ENCODE measurements at places on chromosomes 2 and 18.

DNA sequence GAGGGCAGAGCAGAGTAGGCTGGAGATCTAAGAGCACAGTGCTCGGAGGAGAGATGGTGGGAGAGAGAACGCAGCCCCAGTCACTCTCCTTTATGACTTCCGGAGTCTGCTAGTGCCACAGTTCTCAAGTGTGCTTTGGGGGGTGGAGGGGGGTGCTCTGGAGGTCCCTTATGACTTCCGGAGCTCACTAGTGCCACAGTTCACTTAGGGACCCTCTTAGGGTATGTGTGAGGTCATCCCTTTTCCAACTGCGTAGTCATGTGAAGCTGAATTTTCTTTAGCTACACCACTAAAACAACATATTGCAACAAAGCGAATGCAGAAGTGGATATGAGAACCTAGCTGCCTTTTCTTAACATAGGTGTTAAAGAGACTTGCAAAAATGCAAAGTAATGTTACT lies 153.7 kb upstream of the KCTD1 start:
- DNase-seq = no peak

GRCh38 chr2:53744395-53745065 lies 23.1 kb upstream of the CHAC2 start:
- DNase-seq = no peak

GRCh38 chr2:1907291-1907690 lies 163.0 kb upstream of the PXDN start:
- DNase-seq = no peak

GRCh38 chr2:99190548-99190947 lies 9.6 kb downstream of the MRPL30 start:
- DNase-seq = no peak

DNA sequence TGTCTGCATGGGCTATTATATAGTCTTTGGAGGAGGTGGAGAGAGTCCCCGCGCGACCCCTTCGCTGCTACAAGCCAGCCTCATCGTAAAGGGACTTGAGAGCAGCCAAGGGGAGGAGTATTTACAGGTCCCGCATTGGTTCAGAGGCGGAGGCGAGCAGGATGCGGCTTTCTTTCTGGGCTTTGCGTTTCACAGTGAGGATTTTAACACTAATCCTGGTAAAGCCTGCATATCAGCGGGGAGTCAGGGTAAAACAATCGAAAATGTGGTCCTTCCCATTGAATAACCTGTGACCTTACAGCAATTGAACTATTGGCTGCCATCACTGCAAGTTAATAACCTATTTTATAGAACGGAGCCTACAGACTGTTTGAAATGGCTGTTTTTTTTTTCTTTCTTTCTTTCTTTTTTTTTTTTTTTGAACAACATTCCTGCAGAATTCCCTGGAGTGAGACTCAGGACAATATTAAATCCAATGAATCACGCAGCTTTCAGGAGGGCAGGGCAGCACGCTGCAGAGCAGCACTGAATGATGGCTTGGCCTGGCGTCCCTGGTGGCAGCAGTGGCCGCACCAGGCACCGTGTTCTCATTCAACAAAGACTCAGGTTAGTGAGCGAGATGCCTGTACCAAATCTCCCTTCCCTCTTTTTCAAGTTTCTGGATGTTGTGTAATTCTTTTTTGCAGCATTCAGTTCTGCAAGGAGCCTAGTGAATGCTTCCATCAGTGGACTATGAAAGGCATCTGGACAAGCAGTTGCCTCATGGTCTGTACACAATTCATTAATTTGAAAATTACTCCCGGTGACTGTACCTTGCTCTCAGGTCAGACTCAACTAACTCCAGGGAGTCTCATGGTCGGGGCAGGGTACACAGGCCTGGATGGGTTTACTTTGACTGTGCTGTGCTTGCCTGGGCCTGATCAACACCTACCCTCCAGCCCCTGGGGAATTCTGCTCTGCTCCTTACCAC lies 19.8 kb downstream of the SMIM21 start:
- no peak for DNase-seq

DNA sequence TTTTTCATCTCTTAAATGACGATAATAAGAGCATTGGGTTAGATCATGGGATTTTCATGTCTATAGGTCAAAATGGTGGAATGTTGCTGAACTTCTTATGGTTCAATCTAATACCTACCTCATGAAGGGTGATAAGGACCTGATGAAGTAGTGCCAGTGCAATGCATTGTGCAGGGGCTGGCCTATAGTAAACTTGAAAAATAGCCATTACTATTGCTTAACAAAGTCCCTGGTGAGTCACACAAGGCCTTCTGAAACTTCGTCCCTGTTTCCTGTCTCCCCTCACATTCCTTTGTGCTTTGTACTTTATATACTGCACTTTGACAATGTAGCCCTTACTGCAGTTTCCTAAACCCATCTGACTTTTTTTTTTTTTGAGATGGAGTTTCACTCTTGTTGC lies 515.9 kb downstream of the SLC4A3 start:
- no peak for DNase-seq

DNA sequence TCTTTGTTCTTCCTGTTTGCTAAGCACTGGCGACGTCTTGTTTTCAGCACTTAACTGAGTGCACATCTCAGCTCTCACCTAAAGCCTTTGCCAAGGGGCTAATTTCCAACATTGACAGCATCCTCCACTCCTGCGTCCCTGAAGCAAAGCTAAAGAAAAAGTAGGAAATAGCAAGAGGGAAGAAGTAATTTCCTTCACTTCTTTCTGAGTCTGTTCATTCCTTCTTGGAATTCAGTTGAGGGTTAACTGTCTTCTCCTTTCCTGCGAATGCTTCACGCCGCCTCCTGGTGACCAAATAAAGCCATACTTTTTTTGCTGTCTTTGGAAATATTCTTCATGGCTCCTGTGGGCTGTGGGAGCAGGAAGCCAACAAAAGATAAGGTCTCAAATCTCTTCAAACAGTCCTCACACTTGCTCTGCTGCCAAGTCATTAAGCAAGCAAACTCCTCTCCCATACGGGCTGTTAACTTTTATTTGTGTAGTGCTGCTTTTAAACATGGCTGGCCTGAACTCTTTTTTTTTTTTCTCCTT lies 100.9 kb downstream of the DPP10 start:
- DNase-seq = no peak

DNA sequence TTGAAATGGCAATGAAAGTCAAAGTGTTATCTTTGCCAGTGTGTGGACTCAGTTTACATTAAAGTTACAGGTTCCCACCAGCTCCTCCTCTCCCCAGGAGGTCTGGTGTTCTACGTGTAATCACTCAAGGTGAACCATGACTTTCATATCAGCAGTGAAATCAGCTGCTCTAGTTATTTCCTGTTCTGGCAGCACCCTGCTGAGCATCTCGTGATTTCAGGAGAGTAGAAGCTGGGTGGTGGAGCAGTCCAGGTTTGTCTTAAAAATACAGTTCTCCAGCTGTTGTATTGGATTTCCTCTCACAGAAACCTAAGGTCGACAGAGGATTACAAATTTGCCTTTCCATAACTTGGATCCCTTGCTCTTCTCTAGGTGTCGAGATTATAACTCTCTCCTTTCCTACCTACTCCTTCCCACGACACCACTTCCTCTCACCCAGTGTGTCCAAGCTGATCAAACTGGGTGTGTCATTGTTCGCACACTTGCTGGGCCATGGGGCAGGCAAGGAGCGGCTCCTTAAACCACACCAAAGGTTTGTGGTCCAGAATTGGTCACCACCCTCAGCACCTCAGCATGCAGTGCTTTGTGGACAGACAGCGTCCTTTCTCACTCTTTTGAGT lies 13.0 kb upstream of the ARHGAP25 start:
- no peak for DNase-seq

- DNase-seq = no peak
Measured at GRCh38 chr2:207606829-207607228, 18.4 kb downstream of the METTL21A start.

- DNase-seq = no peak
Measured at GRCh38 chr2:209298601-209299000, 125.2 kb upstream of the MAP2 start.

DNA sequence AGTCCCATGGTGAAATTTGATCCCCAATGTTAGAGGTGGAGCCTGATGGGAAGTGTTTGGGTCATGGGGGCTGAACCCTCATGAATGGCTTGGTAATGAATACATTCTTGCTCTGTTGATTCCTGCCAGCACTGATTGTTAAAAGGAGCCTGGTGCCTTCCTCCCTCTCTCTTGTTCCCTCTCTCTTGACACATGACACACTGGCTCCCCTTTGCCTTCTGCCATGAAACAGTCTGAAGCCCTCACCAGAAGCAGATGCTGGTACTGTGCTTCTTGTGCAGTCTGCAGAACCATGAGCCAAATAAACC lies 30.6 kb upstream of the EPC2 start:
- peak; percentile 29 for DNase-seq

DNA sequence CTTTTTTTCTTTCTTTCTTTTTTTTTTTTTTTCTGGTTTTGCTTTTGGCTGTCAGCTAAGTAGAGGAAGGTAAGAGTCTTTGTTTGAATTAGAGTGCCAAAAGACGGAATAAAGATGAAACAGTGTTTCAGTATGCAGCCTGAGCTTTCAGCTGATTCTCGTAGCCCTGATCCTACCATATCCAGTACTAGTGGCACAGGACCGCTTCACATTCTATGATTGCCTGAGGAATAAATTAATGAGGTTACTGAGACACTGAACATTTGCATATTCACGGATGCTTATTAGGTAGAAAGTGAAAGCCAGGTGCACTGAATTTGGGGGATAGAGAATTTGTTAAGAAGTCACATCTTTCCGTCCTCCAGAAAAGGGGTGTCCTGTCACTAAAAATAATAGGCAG lies 421.5 kb upstream of the POU3F3 start:
- no peak for DNase-seq

DNA sequence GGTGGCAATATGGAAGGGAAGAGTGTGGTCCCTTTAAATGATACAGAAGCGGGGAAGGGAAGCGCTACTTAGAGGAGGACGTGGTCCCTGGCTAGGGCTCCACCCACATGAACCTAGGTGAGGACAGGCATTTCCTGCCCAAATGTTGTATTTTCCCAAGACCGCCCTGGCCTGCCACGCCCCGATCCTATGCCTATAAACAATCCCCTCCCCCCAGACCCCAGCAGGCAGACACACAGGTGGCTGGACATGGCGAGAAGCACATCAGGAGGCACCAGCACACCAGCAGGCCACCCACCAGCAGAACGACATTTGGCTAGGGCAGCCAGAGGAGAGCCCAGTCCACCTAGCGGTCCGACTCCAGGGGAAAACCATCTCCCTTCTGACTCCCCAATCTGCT lies 47.2 kb downstream of the METTL8 start:
- DNase-seq = no peak

- no peak for DNase-seq
Measured at GRCh38 chr18:76425146-76426131, 69.6 kb downstream of the ZNF516 start.

Measured in NCI-H1436 treated with DMSO at 0.1 percent for 48 hours (cell line).